Stimulated activated CD4-positive, alpha-beta T cell treated with anti-CD3 and anti-CD28 coated beads, Interleukin-1b, Interleukin-23, amount 100 ng/mL, for 48 hours (primary cell): ENCODE measurements at places on chromosomes 1 and 21.

GRCh38 chr21:16022116-16022515, 292.3 kb downstream of the USP25 start:
- DNase-seq: no peak

DNA sequence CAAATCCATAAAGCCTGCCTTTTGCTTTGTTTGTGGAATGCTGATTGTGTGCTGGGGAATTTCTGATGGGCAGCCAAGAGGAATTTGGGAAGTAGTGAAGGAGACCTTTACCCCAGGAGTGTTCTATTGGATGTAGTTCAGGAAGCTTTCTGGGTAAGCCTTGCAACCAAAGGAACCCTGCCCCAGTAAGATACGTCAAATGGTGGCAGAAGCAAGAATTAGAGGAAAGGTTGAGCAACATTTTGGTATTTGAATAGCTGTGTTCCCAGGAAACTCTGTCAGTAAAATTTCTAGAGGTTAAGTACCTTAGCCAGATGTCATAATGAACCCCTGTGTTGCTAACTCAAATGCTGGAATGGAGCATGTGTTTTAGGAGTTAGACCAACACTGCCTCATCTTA, 6.4 kb downstream of the MGST3 start:
- DNase-seq: no peak

DNA sequence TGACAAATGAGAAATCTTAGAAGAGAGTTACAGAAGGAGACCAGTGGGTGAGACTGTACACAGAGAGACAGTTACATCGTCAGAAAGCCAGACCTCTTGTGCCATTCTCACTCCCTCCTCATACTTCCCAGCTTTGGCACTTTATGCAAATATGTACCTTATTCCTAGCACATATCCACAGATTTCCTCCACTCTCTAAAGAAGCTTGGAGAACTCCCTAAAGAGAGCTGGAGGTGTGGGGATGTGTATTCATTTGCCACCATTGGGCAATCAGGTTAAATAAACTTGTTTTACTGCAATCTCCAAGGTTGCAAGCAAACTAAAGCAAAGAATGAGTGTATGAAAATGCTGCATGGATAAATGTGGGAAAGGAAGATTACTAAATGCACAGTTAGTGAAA, 380.9 kb upstream of the PRMT6 start:
- DNase-seq: no peak

- DNase-seq: no peak
Observed at GRCh38 chr1:26158908-26159742, at the start of gene FAM110D. FAM110D (plus strand) TSS chr1:26159079; CDS start chr1:26161292, 2,213 bp downstream.

GRCh38 chr1:221777431-221778072, 35.7 kb upstream of the DUSP10 start:
- peak; percentile 52 for DNase-seq

DNA sequence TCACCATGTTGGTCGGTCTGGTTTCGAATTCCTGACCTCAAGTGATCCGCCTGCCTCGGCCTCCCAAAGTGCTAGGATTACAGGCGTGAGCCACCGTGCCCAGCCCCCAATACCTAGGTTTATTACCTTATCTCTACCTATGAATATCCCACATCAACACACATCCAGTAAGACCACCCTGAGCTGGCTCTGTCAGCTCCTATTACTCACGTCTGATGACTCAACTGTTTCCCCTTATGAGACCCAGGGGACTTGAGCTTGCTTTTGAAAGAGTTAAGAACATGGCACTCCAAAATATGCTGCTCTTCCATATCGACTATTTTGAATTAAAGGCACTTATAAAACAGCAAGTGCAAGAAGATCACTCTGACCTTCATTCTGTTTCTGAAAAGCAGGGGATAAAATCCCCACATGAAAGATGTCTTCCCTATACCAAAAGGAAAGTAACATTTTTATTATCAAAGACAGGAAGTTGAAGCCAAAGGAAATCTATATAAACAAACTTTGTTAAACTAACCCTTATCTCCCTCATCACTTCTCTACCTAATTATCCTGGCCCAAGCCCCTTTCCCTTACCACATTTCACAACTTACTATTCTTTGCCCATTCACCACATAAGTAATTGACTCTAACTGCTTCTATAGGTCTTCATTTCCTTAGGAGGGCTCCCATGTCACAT, 41.3 kb upstream of the OSBPL9 start:
- no peak for DNase-seq

GRCh38 chr1:1360506-1361169, 2.3 kb upstream of the MXRA8 start:
- DNase-seq: no peak

- DNase-seq: no peak
Observed at GRCh38 chr1:161844696-161845095, 78.6 kb downstream of the ATF6 start.

DNA sequence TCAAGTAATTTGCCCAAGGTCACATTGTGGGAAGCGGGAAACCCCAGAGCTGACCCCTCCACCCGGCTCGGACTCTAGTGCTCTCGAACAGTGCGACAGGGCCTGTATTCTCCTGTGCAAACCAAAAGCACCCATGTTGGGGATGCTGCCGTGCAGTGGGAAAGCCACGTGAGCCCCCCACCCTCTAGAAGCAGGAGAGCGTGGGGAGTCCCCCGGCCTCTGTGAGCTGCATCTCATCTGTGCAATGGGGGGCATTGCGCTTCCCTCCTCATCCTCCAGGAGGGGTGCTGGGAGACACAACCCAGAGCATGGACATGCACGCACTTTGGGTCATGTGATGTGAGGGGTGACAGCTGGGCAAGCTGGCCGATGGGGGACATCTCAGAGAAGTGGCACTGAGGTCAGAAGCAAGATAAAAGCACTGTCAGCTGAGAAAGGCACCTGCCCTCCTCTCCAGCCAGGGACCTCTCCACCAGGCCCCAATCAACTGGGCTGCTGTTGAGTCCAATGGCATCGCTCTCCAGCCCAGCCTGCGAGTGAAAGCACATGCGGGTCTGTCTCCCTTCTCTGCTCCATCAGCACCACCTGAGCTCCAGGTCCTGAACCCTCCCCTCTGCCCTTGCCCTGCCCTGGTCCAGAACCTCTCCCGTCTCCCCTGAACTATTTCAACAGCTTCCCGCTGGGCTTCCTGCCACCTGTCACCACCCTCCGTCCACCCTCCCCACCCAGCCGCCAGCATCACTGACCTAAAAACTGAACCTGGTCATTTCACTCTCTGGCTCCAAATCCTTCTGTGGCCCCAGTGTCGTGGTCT, 76.4 kb upstream of the IFFO2 start:
- no peak for DNase-seq

- no peak for DNase-seq
Observed at GRCh38 chr1:102578804-102579203, 529.5 kb downstream of the COL11A1 start.

DNA sequence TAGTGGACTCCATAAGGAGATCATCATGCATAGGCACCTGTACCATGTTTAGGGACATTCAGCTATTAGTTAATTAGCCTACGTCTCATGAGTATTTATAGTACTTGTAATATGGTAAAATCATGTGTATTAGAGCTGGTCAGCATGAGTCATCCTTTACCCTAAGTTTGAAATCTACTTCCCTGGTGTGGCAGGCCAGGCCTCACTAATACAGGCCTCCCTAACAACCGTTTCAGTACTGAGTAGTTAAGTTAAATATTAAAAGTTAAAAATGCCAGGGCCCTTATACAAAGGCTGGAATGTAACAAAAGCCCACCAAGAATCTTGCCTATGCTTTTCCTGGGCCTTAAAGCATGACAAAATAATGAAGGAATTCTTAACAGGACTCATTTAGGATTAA, 356.3 kb upstream of the DPYD start:
- no peak for DNase-seq

DNA sequence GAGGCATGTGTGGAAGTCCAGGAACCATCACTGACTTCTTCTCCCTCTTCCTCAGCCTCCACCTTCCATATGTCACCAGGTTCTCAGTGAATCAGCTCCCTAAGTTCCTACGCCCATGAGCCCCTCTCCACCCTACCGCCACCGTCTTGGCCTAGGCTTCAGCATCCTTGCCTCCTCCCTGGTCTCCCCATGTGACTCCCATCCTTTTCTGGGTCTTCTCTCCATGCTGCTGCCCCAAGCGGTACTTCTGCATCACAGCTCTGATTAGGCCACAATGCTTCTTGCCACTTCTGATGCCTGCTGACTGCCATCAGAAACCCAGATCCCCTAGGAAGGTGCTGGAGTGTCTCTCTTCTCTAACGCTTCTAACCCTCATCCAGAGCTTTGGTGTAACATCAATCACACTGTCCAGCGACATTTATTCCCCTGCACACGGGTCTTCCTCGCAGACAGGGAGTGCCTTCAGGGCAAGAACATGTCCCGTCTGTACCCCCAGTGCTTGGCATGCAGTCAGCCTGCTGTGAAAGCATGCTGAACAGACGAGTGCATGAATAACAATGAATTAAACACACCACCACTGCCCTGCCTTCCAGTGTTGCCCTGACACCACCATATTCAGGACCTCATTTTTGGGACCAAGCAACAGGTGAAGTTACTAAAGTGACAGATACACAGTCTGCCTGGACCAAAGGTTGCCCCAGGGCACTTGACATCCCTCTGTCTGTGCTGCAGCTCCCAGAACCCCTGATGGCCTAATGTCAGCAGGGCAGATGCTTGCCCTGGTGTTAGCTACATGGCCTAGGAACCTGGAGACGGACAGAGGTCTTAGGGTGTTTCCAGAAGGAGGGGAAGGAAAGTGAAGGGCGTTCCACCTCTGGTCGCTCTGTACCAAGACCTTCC, 158.7 kb upstream of the EDN2 start:
- no peak for DNase-seq

DNA sequence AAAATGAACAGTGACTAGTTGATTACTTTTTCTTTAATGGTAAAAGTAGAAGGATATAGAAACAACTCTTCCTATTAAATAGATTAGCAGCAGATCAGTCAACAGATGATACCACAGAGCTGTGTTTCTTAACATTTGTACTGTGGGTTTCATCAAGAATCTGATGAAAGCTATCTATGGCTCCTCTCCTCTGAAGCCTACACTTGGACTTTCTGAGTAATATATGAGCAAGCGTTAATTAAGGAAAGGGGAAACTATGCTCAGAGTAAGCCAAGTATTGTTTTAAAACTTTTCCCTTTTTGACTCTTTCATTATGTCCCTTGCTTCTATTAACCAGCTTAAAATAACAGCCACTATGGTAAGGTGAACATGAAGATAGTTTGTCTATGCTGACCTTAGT, 10.8 kb downstream of the ARID4B start:
- DNase-seq: no peak

DNA sequence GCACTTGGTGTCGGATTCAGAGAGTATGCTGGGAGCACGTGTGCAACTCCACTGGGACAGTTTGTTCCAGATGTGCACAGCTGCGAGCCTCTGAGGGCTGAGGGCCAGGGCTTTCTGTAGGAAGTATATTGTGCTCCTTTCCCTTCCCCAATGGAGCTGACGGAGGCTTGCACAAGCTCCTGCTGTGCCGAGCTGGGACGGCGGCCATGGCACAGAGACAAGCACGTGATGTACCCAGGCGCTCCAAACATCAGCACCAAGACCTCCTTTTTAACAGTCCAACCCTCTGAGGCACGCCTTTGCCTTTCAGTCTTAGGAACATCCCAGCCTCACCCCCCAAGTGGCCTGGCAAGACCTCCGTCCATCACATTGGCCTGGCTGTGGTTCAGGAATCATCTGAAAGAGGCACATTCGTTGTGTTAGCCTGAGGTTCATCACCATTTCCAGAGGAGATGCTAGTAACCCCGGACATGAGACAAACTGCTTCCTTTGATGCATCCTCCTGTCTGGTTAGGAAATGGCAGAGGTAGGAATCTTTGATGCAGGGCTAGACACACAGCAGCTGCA, 339.2 kb upstream of the KAZN start:
- no peak for DNase-seq

DNA sequence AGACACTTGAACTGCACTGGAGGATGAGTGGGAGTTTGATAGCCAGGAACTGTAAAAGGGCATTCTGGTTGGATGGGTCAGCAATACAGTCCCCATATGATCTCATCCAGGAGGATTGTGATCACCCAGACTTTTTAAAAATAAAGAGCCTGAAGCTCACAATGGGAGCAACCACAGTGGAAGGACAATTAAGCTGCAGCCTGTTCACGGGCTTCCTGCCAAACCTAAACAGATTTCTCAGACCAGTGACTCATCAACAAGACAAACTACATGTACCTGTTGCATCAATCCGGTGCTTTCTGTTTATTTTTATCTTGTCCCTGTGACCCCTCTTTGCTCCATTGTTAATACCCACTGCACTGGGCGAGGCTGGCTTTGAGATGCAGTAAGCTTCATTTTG, 52.3 kb downstream of the PAPPA2 start:
- DNase-seq: no peak

- no peak for DNase-seq
Observed at GRCh38 chr1:119332622-119333021, 36.0 kb upstream of the HAO2 start.

- DNase-seq: no peak
Observed at GRCh38 chr1:92989936-92990583, 28.8 kb upstream of the DIPK1A start.
